ENCODE measurements at places on chromosomes 12 and 14.

DNA sequence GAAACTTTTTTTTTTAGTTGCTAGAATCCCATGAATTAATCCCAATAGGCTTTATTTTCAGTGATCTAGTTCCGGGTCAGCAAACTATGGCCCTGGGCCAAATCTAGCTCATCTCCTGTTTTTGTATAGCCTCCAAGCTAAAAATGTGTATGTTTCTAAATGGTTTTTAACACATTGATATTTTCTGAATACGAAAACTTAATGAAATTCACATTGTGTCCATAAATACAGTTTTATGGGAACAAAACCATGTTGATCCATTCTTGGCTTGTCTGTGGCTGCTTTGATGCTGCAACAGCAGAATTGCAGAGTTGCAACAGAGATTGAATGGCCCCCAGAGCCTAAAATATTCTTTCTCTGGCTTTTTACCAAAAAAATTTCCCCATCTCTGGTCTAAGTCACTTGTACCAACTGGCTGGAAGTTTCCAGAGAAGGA, 47.5 kb downstream of the ZNF664 start:
- no peak for DNase-seq

DNA sequence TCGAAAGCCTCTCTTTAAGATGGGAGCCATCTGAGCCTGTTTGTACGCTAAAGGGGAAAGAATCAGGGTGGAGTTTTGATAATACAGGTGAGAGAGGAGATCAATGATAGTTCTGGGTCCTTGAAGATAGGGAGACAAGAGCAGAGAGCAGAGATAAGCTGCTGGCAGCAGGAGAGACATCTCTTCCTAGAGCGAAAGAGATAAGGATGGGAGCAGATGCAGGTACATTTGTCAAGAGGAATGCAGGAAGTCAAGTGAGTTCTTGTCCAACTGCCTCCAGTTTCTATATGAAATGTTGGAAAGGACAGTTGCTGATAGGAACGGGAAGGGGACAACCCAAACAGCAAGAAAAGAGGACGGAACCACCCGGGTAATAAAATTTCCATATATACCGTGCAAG, 24.7 kb upstream of the HIF1A start:
- DNase-seq, result no peak

DNA sequence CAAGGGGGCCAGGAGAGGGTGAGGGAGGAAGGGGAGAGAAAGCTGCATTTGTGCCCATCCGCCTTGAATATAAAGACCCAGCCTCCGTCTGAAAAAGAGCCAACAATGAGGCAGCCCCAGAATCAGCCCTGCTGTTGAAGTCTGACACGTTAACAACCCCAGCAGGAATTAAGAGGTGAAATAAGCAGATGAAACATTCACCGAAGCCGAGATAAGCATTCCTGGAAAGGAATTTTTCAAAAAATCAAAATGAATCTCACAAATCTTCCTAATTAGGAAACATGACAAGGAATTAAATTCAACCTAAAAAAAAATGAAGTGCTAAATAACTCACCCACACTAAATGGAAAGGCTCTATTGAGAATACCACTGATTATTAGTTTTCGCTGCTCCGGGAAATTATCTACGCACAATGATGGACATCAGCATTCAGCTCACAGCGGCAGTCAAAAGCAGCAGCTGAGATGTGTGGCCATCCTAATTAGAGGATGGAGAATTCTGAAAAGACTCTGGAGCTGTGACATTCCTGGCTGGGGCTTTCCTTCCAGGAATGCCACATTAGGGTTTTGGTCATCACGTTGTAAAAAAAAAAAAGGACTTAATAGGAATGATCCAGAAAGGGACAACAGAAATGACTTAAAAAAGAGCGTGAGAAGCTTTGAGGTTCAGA, 8.2 kb upstream of the PARP11 start:
- no peak for DNase-seq

- DNase-seq, result peak; percentile 17
Observed at GRCh38 chr12:94074980-94075629, 73.3 kb upstream of the PLXNC1 start.

DNA sequence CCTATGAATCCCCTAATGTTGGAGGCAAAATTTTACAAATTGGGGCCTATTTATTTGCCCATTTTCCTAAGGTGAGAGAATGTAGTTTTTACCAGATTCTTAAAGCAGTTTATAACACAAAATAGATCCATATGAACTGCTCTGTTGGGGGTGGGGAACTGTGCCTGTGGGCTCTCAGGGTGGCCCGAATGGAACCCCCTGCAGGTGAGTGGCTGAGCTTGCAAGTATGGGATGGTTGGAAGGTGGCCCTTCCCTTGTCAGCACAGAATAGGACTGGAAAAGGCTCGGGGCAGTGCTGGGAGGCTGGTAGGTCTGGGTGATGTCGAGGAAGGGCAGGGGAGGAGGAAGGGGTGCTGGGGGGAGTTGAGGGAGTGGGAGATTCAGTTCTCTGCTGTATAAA, 4.9 kb downstream of the VSX2 start:
- no peak for DNase-seq

- DNase-seq, result no peak
Observed at GRCh38 chr14:104678901-104679705, 10.3 kb upstream of the INF2 start.

DNA sequence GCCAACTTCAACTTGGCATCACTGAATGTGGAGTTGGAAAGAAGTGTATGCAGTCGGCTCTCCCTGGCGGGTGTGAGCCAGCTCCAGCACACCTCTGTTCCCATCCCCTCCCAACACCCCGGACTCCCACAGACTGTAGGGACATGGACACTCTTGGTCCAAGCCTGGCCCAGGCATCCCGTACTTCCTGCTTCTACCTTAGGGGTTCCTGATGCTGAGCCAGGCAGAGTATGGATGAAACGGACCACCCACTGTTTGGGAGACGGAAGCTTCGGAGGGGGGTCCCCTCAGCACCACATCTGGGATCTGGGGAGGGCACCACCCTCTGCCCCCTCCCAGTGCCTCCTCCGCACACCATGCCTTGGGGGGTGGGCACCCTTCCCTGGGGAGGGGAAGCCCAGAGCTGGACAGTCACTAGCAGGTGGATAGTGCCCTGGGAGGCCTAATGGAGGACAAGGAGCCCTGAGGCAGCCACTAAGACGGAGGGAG, 62.0 kb downstream of the LGMN start:
- DNase-seq, result no peak

DNA sequence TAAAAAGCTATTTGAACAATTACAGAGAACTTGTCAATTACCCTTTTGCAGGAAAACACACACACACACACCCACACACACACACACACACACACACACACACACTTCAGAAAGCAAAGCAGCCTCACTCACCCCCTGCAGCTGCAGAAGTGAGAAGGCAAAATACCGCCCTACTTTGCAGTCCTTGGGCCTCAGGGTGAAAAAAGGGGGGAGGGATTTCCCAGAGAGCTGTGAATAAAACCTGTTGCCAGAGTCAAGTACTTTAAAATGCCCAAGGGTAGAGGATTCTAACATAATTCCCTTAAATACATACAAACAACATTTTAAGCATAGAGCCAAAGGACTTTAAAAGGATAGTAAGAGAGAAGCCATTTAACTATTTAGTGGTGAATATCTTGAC, 285.9 kb downstream of the MDGA2 start:
- DNase-seq, result no peak

DNA sequence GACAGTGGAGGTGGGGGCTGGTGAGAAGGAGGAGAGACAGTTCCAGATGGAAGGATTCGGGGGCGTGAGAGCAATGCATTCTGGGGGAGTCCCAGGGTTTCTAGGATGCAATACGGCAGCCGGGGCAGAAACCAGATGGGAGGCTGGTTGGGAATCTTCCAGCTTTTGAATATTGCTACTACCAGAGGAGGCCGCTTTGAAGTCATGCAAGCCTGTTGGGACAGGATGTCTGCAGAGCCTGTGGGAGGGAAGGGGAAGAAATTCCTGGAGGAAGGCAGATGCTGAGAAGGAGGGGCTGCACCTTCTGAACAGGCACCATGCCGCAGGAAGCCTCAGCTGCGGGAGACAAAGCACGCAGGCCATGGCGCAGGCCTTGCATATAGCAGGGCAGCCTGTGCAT, 105.4 kb downstream of the APAF1 start:
- DNase-seq, result no peak

GRCh38 chr12:68331869-68332727, at the start of gene MDM1:
MDM1 (minus strand) TSS chr12:68332362; CDS start chr12:68332245, 117 bp downstream.
- DNase-seq, result peak; percentile 98

- DNase-seq, result no peak
Observed at GRCh38 chr12:83784298-83784890, 1097.7 kb downstream of the TMTC2 start.

- peak; percentile 89 for DNase-seq
Observed at GRCh38 chr14:23237772-23238594, at the start of gene RNF212B. RNF212B (plus strand) TSS chr14:23237936; CDS start chr14:23240346, 2,410 bp downstream.
